ENCODE measurements at places on chromosomes 6 and 20.
A peak's percentile ranks its signal among the peaks of the same experiment; 100 is the strongest.

DNA sequence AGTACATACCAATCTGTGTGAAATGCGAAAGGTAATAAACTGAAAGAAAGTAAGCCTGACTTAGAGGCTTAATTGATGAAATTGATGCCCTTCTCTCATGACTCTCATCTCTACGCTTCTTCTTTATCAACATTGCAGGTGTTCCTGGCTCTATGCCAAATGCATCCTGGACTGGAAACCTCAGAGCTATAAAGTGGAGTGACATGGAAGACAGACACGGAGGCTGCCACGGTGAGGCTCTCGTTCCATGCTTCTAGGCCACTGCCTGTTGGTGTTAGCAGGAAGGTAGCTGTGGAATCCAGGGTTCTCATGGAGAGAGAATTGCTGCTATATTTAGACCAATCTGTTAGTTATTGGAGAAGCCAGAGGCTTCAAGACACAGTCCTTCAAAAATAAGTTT is 73.2 kb downstream of the C6orf52 start:
- no peak for DNase-seq

- DNase-seq: no peak
Measured at GRCh38 chr6:74048387-74048786, 352.4 kb downstream of the CD109 start.

- peak; percentile 47 for DNase-seq
Measured at GRCh38 chr20:21615617-21616080, 89.8 kb upstream of the PAX1 start.

GRCh38 chr20:14310977-14311627 is 26.3 kb downstream of the FLRT3 start:
- no peak for DNase-seq

- DNase-seq: no peak
Measured at GRCh38 chr6:80930376-80930775, 822.1 kb downstream of the TENT5A start.

DNA sequence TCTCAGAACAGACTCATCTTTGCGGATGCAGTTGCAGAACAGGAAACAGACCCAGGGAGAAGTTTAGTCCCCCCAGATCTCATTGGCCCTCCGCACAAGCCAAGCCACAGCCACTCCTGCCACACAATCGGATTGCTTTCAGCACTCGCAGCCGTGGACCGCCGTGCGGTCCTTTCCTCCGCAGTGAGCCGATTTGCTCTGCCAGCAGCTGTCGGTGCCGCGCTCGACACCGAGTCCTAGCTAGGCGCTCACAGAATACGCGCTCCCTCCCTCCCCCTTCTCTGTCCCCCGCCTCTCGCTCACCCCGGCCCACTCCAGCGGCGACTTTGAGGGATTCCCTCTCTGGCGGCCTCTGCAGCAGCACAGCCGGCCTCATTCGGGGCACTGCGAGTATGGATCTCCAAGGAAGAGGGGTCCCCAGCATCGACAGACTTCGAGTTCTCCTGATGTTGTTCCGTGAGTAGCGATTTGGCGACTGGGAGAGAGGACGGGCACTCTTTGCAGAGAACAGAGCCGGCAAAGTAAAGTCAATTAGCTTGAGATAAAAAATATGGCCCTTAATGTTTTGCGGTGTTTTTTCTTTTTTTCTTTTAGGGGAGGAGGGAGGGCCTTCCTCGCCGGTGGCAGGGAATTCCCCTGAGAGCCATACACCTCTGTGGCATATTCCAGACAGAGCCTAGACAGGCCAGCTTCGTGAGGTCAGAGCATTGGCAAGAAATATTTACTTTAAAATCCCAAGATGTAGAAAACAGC is at the start of gene LAMP5:
LAMP5 (plus strand) TSS at position 130 of the 753 bp plus-strand sequence; CDS start at position 393, 263 bp downstream.
- no peak for DNase-seq

DNA sequence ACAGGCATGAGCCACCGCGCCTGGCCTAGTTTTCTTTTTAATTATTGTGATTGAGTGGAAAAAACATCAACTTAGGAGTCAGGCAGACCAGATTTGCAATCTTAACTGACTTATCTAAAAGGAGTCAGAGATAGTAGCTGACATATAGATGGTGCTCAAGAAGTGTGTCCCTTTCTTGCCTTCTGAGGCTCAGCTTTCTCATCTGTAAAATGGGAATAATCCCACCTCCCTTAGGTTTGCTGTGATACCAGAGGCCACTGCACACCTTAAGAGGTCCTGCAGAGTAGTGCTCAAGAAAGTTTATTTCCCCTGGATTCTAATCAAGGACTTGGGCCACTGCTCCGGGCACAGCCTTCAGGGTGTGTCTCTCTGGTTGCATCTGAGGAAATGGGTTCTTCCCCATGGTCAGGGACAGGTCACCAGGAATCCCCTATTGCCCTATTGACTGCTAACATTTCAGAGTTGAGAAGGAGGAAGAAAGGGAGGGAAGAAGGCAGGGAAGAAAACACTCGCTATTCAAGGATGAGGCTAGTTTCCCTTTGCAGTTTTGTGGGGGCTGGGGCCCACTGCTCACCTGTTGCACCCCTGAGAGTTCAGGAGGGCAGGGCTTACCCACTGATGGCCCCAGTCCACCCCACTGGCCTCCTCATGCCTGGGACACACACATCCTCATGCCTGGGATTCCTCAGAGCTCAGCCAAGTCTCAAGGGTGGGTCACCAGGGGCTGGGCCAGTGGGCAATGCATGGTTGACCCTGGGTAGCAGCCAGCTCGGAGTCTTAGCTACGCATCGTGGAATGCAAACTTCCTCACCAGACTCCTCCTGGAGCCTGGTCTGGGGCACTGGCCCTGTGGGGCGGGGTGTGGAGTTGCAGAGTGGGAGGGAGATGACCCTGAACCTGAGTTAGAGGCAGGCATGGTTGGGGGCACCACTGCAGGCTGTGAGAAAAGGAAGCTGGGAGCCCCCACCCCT is 21.2 kb downstream of the C6orf132 start:
- no peak for DNase-seq

- DNase-seq: no peak
Measured at GRCh38 chr6:83071707-83072106, 4.2 kb downstream of the DOP1A start.

DNA sequence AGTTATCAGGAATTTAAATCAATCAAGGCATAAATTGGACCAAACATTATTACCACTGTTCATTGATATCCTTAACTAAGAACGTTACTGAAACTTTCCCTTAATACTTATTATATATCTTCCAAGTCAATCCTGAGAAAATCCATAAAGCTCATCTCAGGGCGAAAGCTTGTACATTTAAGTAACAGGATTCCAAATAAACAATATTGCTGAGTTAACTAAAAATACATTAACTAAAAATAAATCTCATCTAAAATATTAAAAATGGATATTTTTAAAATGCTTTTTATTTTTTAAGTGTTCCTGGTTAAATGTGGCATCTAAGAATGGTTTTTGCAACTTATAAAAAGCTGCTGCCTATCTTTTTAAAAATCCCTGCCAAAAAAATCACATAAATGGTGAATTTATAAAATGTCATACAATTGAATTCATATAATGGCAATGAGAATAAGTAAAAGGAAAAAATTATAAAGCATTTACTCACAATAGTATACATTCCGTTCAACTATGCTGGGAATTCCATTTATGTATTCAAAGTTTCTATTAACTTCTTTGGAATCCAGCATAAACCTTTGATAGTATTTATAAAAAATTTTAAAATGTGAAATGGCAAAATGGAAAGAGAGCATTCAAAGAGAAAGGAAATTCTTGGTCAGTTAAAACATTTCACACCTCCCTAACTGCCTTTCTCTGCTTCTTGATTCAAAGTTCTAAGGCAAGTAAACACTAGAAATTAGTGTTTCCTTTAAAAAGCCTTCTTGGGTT is 20.8 kb upstream of the GMDS start:
- DNase-seq: no peak

- DNase-seq: no peak
Measured at GRCh38 chr6:102114402-102114801, 720.9 kb downstream of the GRIK2 start.

- DNase-seq: no peak
Measured at GRCh38 chr6:21157186-21157929, 436.2 kb upstream of the SOX4 start.

- DNase-seq: peak; percentile 53
Measured at GRCh38 chr6:167268683-167269280, 22.3 kb upstream of the UNC93A start.

- DNase-seq: no peak
Measured at GRCh38 chr6:88655586-88655985, 307.8 kb downstream of the RNGTT start.

Data from liver (tissue), 10 donors.